ENCODE measurements at places on chromosomes 16 and 17.

- DNase-seq: no peak
Observed at GRCh38 chr17:82487910-82488309, 29.4 kb downstream of the NARF start.

DNA sequence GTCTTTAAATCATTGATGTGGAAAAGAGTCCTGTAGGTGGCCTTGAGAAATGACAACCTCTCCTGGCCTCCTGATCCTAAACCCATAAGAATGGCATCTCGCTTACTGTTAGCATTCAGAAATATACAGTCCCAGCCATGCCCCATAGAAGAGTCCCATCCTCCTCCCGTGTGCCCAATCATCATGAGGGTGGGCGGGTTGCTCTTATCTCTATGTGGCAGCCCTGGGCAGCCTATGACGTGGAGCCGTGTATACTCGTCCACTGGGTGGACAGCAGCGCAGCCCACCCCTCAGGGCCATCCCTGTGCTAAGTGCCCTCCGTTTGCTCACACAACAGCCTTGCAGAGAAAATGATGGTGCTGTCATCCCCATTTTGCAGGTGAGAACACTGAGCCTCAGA is 105.3 kb downstream of the AMFR start:
- DNase-seq: no peak

DNA sequence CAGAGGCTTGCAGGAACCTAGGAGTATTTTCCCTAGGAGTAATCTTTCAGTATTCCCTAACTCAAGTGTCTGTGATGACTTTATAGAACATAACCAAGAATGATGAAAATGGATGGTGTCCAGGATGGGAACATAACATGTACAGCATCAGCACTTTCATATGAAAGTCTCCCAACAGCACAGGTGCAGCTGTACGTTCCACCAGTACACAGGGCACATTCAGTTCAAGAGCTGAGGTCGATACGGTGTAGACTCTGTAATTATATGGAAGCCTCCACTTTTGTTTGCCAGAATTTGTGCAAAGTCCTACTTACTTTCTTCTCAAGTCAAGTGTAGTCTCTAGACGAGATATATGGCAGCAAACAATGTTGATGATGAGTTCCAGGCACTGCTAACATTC is 46.2 kb upstream of the CRYM start:
- DNase-seq: no peak

DNA sequence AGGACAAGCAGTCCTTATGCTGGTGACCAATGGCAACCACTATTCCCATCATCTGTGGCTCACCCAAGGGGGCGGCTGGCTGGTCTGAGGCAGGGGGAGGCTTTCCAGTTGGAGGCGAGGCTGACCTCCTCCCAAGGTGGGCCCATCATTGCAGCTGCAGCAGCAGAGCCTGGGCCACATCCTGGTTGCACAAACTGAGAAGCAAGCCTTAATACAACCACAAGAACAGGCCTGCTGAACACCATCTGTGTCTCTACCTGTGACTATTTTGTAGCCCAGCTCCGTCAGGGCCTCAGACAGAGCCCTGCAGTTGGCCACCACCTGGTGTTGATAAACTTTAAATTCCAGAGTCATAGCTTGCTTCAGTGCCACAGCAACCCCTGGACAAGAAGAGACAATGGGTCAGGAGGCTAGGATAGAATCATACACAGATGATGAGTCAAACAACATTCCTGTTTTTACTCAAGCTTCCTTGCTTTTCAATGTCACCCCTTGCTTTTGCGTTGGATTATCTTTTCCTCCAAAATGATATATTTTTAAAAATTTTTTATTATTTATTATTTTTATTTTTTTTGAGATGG is 17.9 kb downstream of the SMCR8 start:
- no peak for DNase-seq

GRCh38 chr17:60926466-60927183 is 249.0 kb downstream of the BCAS3 start:
- no peak for DNase-seq
